ENCODE measurements at places on chromosomes 12 and 14.

GRCh38 chr12:46267575-46267824 lies 1.3 kb downstream of the SLC38A1 start:
- peak; percentile 88 for DNase-seq

DNA sequence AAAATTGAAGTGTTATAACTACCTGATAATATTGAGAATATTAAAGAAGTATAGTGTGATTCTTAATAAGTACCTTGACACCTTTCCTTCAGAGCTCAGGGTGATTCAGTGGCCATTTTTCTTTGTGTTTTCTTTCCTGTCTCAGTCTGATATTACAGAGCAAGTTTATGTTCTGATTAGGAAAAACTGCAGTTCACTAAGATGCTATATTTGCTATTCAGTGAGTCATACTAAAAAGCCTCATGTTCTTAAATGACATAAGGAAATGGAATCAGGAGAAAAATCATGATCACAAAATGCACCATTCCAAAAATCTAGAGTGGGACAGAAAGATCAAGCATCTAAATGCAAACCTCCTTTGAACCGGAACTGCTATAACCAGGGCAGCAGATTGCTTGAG lies 390.6 kb upstream of the ATP2B1 start:
- no peak for DNase-seq

DNA sequence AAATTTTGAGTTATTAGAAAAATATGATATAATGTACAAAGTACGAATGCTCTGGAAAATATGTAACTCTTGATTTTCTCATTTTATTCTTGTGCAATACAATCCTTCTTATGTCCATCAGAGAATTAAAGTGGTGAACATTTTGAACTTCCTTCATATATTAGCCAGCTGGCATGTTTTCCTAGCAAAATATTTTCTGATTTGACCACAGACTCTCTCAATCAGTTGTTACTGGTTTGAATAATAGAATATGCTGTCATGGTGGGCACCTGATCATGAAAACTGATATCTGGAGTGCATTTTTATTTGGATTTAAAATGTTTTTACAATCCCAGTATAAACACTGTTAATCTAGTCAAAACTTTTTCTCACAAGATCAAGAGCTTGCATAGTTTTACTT lies 24.2 kb downstream of the PARPBP start:
- no peak for DNase-seq

DNA sequence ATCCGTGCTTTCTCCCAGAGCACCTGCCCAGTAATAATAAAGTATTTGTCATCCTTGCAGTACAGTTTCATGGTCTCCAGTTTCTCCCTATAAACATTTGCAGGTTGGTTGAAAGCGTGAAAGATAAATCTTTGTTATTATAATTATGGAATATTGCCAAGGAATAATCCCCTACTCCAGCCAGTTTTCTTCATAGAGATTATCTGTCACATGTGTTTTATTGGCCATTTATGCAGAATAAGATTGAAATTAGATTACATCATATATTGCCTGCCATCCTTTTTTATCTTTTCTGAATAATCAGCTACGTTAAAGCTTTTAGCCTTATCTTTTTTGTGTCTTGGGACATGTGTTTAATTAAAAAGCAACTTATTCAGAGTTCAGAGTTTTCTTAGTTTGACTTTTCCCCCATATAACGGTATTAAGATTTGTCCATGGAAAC lies 168.0 kb downstream of the KICS2 start:
- no peak for DNase-seq

- DNase-seq = peak; percentile 77
These were observed 6.1 kb upstream of the KRT74 start for GRCh38 chr12:52579468-52580465.

- no peak for DNase-seq
These were observed 17.9 kb upstream of the GALNT9 start for GRCh38 chr12:132347176-132347855.

GRCh38 chr12:94286583-94287244 lies 138.3 kb downstream of the PLXNC1 start:
- DNase-seq = no peak

DNA sequence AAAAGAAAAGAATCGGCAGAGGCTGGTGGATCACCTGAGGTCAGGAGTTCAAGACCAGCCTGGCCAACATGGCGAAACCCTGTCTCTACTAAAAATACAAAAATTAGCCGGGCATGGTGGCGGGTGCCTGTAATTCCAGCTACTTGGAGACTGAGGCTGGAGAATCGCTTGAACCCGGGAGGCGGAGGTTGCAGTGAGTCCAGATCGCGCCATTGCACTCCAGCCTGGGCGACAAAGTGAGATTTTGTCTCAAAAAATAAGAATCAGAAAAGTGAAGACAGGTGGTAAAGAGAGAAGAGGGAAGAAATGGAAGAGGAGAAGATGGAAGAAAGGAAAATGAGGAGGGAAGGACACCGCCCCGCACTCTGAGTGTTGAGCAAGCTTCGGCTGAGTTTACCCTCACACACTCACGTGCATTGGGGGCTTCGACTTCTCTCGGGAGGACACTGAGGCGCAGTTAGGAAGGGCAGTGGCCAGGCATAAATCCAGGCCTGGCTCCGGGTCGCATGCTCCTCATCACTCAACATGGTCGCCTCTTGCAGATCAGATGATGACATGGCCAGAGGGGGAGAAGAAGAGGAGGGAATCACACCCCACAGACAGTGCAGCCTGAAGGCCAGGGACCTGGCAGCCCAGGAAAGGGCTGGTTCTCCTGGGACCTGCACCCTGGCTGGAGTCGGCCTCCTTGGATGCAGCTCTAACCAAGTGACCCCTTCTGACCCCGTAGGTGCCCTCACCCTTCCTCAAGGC lies 61.1 kb downstream of the PRMT8 start:
- DNase-seq = no peak

DNA sequence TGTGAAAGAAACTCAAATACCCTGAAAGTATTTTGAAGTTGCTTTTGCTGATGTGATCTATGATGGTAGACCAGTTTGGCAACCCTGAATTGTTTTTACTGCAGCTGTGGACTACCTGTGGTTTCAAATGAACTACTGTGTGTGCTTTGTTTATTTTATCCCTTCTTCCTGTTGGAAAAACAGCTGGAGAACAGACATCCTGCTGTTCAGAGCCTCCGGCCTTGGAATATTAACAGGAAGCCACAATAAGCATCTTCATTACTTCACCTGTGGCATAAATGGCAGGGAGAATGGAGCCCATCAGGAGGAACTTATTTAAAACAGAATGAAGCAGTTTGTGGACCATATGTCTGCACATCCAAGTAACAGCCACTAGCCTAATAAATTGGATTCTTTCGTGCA lies 104.8 kb downstream of the DUSP6 start:
- no peak for DNase-seq

- DNase-seq = no peak
These were observed 59.7 kb upstream of the NAP1L1 start for GRCh38 chr12:76144245-76144549.

DNA sequence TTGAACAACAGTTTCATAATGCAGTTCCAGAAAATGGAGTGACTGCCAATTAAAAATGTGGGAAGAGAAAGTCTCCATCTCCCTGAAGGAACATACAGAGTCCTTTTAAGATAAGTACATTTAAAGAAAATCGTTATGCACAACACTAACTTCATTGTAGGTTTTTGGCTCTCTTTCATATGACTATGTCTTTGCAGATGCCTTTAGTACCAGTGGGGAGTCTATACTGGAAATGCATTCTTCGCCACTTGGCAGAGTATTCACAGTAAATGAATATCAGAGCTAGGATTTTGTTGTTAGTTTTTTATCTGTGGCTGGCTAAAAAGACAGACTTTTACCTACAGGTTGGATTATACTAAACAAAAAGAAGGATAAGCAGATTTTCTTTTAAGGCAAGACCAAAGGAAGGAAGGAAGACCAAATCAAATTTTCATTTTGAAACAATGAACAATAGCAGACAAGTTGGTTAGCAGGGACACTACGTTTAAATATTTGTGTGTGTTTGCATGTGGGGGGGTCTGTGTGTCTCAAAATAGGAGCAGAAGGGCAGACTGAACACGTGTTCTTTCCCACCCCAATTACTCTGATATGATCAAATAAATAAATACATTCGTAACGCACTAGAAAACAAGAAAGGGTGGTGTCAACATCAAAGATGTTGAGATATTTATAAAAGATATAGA lies 124.5 kb downstream of the BTG1 start:
- no peak for DNase-seq

- DNase-seq = no peak
These were observed 27.6 kb downstream of the CACNA2D4 start for GRCh38 chr12:1890810-1891209.

GRCh38 chr12:62726471-62726980 lies 208.4 kb downstream of the PPM1H start:
- DNase-seq = no peak

DNA sequence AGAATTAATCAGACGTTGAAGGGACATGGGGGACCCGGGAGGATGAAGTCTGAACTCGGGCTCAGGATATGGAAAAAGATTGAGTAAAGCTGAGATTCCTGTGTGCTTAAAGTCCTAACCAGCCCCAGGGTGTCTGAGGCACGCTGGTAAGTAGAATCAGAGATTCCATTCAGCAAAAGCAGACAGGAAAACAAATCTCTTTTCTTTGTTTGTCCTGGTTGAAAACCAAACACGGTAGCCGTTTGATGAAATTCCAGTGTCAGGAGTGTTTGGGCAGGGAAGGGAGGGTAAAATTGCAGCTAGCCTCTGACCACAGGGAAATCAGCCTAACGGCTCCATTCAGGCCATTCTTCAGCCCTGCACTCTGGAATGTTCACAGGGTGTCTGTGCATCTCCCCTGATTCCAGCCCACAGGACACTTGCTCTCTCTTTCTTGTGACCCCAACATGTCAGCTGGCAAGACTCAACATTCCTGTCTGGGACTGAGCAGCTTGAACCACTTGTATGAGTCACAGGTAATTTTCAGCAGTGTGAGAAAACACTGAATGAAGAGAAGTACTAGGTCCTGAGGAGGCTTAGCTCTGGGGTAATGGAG lies 31.0 kb downstream of the NINJ2 start:
- DNase-seq = no peak

DNA sequence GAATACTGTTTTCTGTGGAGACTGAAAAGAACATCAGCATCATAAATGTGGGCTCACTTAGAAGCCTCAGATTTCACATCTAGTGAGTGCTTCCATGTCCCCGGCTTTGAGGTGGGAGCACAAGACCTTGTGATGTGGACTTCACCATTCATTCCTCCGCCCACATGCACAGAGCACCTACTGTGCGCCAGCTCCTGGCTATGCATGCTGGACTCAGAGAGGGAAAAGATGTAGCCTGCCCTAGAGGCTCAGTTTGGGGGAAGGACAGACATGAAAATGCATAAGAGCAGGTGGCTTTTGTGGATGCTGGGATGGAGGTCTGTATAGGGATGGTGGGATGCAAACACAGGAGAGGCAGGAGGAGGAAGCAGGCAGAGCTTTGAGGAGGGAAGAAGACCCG lies 65.0 kb downstream of the SERPINA3 start:
- DNase-seq = no peak

DNA sequence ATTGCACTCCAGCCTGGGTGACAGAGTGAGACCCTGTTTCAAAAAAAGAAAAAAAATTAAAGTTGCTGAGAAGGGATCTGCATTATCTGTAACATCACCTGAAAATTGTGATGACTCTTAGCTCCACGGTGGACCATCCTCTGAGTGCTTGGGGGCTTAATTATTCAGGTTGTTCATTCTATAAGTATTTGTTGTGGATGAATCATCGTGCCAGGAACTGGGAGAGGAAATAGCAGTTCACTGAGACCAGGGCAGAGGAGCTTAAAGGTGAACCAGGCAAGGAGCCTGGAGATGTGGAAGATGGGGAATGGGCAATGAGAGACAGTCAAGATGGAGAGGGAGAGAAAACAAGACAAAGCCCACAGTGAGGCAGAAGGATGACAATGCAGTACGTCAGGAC lies 25.5 kb upstream of the GSC start:
- DNase-seq = no peak

DNA sequence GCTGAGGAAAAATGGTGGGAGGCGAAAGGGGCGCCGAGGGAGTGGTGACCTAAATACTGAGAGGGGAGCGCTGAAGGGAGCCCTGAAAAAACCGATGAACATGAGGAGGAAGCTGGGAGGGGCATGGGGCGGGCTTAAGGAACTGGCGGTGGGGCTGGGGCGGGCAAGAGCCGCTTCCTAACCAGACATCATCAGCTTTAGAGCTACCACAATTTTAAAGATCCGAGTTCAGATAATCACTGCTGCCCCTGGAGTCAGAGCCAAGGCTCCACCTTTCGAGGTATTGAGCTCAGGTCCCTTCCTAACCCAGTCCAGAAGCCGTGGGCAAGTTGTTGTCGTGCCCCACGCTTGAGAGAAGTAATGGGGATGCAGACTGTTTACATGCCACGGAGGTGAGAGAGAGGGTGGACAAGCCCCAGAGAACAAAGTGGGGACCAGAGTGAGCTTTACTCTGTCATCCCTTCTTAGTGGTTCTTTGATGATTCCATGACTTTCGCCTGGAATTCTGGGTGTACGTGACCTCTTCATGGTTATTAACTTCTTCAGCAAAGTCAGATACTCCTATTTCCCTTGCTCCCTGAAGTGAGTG lies 393 bp downstream of the ORMDL2 start:
- DNase-seq = no peak

- DNase-seq = no peak
These were observed 43.4 kb downstream of the PPP2R5E start for GRCh38 chr14:63499701-63500250.

DNA sequence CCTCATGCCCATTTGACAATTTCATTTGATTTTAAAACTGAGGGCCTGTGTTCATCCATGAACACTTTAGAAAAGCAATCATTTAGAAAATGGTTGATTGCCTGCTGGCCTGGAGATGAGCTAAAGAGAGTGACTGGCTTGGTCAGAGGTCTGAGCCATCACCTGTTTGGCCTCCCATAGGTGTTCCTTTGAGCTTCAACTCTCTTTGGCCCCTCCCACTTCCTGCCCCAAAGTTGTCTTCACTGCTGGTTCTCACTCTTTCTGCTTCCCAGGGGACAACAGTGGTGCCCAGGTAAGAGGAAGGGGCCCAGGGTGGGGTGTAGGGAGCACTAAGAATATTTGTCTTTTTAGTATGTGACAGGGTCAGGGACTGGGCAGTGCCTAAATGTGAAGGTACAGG lies 4.9 kb upstream of the TCP11L2 start:
- no peak for DNase-seq

DNA sequence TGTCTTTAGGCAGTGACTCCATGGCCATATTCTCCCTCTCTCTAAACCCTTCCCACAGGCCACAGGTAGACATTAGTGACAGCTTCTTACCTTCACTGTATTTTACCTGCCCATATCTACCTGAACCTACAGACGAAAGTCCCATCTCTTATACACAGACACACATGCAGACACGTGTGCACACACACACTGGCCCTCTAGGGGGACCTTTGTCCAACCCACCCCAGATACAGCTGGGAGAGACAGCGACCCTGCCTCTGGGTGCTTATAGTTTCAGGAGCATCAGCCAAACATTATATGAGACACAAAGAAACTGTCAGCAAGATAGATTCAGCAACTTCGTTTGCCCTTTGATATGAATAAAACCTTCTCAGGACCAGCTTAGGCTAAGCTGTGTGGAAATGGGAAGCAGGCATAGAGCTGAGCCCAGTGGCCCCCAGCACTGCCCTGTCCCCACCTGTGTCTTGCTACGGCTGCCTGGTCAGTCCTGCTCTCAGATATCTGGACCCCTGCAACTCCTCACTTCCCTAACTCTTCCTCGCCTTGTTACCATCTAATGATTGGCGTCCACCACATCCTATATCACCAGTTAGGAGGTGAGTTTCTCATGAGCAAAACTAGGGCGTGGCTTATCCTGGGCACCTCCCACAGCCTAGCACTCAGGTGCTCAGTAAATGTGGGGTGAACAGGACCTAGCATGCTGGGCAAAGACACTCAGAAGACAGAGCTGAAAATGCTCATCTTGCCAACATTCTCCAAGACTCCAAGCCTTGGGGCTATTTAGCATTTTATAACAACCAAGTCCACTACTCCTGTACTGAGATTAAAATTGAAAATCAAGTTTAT lies 12.0 kb upstream of the CD9 start:
- DNase-seq = peak; percentile 68

GRCh38 chr12:53336181-53336681 lies at the start of gene SP7:
Gene SP7, minus strand, starts transcription at chr12:53336354. Its CDS starts 708 bp downstream, at chr12:53335646.
- DNase-seq = no peak
